Activated T-cell treated with anti-CD3 and anti-CD28 coated beads, Interleukin-2, amount 50 U/mL, for 72 hours (primary cell): ENCODE measurements at places on chromosomes 3 and 15.
A peak's percentile ranks its signal among the peaks of the same experiment; 100 is the strongest.

DNA sequence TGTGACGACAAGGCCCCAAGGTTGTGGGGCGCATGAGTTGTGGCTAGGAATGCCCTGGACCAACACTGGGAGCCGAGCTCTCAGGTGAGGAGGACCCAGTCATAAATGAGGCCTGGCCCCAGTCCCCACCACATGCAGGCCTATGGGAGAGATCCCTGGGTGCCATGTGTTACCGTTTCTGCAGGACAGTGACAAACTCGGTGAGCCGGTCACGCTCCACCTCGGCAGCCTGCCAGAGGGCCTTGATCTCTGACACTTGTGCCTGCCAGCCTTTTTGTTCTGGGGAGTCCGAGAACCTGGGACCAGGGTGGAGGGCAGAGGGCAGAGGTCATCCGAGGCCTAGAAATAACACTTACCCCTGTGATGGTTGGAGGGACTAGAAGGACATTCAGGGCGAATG, 27.7 kb upstream of the HHATL start:
- DNase-seq, result no peak

DNA sequence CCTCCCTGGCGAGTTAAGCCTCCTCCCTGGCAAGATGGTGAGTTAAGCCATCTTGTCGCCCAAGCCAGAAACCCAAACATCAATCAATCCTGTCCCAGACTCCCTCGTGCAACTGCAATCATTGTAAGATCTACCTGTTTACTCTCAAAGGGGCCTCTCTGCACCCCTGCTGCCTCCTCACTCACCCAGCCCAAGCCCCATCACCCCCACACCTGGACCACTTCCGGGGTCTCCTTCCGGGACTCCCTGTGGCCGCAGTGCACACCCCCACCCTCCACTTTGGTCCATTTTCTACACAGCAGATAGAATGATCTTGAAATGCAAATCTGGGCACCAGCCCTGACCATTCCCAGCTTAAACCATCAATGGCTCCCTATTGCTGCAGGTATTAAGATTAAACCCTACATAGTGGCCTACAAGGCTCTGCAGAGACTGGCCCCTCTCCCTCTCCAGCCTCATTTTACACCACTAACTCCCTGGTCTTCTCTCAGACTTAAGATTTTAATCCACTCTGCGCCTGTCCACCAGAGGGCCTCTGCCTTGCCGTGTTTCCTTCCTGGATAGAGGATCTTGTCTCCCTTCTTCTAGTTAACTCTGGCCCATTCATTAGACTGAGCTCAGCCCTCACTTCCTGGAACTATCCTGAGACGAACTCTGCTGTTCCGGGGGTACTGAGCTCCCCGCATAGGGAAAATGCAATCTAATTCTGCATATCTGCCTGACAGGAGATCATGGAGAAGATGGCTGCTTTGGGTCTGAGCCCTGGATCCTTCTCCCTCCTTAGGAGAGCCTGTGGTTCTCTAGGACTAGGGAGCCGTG, 41.9 kb upstream of the SLC6A1 start:
- DNase-seq, result no peak

- no peak for DNase-seq
These were observed 27.3 kb downstream of the MEF2A start for GRCh38 chr15:99593070-99593469.

DNA sequence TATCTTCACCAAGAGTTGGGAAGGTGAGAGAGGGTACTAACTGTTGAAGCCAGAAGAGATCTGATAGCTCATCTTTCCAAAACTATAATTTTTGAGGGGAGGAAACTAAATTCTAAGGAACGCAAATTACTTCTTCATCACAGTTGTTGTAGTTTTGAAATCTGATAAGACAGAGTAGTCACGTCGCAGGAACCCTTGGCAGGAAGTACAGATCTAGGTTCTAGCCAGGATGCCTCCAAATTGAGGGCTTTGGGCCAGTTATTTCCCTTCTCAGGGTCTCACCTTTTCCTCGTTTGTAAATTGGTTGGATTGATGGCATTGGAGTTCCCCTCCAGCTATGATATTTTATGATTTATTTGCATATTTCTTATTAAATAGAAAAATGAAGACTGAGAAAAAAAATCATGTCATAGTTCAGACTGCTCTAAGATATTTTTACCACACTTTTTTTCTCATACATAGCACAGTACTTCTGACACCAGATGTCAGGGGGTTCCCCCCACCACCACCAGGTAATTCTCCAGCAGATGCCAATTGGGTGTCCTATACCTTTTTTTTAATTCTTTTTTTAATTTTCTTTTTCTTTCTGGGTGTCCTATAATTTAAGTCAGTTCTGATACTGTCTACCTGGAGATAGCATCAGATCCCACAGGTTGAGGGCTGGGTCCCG, 32.3 kb upstream of the APH1B start:
- DNase-seq, result no peak

DNA sequence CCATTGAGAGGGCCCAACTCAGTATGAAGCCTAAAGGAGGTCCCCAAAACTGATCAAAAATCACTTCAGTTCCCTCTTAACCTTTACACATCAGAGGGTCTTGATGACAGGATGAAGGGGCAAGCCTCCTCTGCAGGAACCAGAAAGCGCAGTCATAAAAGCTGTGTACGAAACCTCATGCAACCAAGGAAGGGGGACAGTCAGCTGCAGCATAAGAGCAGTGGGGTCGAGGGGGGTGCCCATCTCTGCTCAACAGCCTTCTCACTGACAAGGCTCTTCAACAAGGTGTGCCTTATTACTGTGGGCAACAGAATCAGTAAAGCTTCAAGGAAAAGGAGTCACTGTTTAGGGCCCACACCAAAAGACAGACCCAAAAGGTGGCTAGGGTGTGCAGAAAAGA, 3.9 kb downstream of the POC1A start:
- no peak for DNase-seq

DNA sequence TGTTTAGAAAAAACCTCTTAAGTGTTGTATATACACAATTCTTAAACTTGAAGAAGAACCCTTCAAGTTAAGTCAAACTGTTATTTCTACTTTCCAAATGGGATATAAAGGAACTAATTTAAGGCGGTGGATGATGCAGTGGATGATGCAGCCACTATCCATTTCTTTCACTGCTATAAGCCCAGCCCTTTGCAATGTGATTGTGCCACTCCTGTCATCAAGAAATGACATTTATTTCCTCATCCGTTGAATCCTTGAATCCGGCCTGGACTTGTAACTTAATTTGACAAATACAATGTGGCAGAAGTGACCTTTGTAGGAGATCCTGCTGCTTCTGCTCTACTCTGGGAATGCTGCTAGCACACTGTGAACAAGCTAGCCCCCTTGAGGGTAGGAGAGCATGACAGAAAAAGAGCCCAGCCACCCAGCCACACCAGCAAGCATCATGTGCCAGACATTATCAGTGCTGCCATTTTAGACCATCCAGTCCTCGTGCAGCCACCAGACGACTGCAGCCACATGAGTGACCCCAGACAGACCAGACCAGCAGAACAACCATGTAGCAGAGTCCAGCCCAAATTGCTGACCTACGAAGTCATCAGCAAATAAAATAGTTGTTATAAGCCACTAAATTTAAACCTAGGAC, 47.4 kb downstream of the UACA start:
- no peak for DNase-seq

- DNase-seq, result no peak
These were observed 14.2 kb downstream of the CMTM7 start for GRCh38 chr3:32405711-32406323.

GRCh38 chr15:51576911-51577500, 45.6 kb downstream of the DMXL2 start:
- DNase-seq, result no peak

DNA sequence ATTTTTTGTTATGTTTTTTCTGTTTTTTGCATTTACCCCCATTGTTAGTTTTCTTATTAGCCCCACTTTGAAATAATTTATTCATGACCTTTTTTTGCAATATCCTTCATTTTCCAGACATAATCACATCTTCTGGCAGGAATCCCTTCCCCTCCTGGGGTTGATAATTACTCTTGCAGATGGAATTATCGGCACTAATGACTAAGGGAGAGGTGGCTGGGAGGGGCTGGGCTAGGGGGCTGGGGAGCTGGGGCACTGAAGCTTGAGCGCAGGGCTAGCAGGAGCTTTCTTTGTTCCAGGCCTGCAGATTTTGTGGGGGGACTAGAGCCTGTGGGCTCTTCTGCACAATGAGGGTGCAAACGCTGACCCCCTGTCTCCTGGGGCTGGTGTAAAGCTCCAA, 77.8 kb downstream of the RAB11A start:
- no peak for DNase-seq

- DNase-seq, result no peak
These were observed 34.8 kb upstream of the DCP1A start for GRCh38 chr3:53382106-53382505.

DNA sequence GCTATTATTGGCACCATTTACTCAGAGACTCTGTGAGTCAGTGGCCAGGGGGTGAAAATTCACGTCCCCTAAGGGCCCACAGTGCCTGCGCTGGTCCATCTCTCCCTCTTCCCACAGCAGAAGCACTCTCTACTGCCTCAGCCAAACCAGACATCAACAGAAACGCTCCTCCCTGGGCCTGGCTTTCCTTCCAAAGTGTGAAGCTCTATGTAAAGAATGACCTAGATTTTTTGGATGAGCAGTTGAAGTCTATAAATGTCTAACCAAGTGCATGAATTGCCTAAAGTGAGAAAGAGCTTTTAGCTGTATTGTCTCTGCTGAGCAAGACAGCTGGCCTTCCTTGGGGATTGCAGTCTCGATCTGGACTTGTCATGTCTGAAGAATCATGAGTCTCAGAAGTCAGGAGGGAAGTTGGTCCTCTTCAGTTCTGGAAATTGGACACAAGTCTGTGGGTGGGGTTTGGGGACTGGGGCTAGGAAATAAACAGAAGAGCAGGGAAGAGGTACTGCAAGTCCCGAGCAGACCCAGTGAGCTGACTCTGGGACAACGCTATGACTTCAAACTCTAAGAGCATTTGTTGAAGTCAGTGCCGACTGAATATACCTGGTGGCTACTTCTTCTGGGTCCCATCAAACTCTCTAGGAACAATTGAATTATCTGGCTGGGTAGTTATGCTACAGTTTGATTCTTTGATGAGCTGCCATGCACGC, 29.0 kb downstream of the RASGRP1 start:
- no peak for DNase-seq

GRCh38 chr15:22951381-22952280, 28.5 kb downstream of the CYFIP1 start:
- DNase-seq, result no peak

GRCh38 chr3:178900029-178900646, 171.5 kb downstream of the ZMAT3 start:
- DNase-seq, result no peak

DNA sequence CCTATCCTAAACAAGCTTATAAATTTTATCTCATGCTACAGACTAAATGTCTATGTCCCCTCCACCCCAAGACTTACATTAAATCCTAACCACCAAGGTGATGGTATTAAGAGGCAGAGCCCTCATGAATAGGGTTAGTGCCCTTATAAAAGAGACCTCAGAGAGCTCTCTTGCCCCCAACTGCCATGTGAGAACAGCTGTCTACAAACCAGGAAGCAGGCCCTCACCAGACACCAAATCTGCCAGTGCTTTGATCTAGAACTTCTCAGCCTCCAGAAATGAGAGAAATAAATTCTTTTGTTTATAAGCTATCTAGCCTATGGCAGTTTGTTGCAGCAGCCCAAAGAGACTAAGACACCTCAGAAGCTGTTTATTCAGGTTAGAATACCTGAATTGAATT, 58.5 kb downstream of the TP53BP1 start:
- no peak for DNase-seq

- DNase-seq, result no peak
These were observed 35.2 kb downstream of the BDH1 start for GRCh38 chr3:197520311-197521276.

DNA sequence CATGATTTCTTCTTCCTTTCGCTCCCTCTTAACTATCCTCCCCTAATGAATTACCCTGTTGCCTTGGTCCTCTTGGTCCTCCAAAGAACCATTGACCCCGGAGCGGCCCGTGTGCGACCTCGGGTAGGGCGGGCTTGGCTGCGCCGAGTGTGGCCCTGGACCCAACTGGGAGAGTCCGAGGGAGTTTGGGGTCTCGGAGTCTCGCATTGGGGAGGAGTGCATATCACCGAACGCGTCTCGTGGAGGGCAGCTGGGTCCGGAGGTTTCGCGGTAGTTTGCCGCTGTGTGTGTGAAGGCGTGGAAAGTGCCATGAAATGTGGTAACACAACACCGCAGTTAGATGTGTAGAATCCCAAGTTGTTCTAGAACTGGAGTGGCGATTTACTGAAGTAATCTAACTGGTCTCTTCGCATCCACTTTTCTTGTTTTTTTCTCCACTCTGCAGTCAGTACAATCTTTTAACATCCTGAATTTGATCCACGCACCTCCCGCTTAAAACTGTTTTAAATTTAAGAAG, 363 bp downstream of the GTF2E1 start:
- DNase-seq, result peak; percentile 23

- DNase-seq, result no peak
These were observed 46.2 kb downstream of the DENND6A start for GRCh38 chr3:57646723-57647122.

GRCh38 chr3:26460985-26461384, 161.6 kb upstream of the LRRC3B start:
- no peak for DNase-seq

DNA sequence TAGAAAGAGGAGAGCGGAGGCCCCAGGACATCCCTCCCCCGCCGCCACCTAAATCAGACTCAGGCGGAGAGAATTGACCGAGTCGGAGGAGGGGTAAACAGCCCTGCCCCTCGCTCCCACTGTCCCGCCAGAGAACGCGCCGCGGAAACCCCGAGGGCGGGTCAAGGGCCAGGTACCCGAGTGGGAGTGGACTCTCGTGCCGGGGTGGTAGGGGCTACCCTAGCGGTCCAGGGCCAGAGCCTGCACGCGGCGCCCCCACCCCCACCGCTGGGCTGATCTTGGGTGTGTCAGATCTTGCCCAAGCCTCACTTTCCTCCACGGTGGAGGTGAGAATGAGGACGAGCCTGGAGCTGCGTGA, 19.0 kb downstream of the SPATA12 start:
- no peak for DNase-seq

DNA sequence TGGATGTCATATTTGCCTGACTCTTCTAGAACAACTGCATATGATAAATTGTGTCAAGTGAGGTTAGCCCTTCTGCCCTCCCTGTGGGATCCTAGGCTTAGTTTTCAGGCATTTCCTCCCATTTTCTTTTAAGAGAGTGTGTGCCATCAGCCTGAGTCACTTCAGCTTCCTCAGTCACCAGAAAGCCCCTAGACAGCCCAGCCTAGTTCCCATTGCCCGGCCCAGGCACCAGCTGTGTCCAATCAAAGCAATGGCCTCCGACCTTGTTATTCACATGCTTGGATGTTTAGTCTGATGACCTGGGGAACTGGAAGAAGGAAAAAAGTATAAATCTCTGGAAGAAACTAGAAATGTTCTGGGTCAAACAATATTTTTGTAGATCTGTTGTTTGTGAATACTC, 221.9 kb upstream of the LRIG1 start:
- DNase-seq, result no peak

- no peak for DNase-seq
These were observed 32.3 kb downstream of the NKIRAS1 start for GRCh38 chr3:23884481-23884880.
